Effector CD8-positive, alpha-beta T cell (primary cell): ENCODE measurements at places on chromosomes 4 and X.

DNA sequence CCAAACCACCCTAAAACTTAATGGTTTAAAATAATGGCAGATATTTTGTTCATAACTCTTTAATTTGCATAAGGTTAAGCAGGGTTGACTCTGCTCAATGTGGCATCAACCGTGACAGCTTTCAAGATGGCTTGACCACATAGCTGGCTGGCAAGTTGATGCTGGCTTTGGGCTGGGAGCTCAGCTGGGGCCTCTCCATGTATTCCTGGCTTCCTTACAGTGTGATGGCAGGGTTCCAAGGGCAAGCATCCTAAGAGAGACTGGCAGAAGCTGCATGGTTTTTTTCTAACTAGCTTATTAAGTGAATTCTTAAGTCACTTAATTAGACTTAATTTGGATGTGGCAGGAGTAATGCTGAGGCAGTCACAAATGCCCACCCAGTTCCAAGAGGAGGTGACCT is 4.5 kb downstream of the RP2 start:
- no peak for DNase-seq

DNA sequence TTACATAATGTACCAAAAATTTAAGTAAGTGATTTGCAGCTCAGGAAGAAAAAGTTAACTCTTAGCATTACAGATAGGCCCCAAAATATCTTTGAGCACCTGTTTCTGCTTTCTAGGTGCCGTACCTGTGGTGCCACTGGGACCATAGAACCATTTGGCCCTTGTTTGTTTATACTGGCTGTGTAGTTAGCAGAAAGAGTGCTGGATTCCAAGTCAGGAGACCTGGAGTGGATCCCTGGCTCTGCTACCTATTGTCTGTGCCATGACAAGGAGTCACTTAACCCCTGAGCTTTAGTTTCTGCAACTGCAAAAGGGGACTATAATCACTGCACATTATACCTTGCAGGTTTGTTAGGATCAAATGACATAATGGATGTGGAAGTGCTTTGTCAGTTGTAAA is 137.8 kb upstream of the GPR101 start:
- no peak for DNase-seq

DNA sequence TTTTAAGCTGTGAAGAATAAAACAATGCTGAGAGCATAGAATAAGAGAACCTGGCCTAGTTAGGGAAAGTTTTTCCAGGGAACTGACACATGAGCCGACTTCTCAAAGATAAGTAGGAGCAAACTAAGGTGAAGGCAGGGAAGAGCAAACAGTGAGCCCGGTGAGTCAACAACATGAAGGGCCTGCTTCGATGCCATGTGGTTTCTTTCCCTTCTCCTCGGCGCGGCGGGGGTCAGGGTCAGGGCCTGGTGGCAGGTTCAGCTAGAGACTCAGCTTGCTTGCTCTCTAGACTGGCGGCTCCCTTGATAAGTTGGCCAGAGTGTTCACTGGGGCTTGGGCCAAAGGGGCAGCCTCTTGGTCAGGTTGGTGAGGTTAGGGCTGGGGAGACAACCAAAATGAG is 81.1 kb downstream of the DLG3 start:
- no peak for DNase-seq

GRCh38 chr4:142369141-142369540 is 477.0 kb downstream of the INPP4B start:
- no peak for DNase-seq

DNA sequence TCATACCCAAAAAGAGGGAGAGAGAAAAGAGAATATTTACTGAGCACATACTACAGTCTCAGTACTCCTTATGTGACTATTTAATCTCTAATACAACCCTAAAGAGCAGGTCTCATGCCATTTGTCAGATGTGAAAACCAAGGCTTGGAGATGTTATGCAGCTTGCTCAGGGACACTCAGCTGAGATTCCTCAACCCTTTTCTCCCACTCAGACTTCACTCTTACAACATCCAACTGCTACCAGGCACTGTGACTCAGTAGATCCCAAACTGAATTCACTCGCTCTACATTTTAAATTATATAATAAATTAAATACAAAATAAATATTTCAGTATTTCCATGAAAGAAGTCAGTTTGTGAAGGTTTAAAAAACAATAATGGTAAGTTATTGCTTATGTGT is 53.7 kb downstream of the TSPAN5 start:
- no peak for DNase-seq

DNA sequence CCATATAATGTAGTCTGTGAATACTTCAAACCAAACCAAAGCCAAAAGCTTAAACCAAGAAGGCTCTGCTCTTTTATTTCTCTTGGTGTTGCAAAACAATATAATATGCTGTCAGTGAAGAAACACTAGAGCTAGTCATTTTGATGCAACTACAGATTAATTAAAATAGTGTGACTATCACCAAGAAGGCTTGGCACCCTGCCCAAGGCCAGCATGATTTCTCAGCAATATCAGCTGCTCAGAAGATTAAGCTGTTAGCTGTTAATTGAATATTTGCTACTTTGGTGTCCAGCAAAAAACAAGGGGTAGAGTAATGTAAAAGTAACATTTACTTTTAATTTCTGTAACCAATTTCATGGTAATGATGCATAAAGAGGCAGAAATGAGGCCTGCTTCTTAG is 104.9 kb upstream of the PRPS2 start:
- DNase-seq: no peak

- DNase-seq: no peak
Observed at GRCh38 chr4:86089781-86090323, 270.0 kb downstream of the MAPK10 start.

- DNase-seq: no peak
Observed at GRCh38 chrX:131677655-131678628, 134.1 kb downstream of the OR13H1 start.

- no peak for DNase-seq
Observed at GRCh38 chrX:915427-916229, 285.0 kb downstream of the SHOX start.

DNA sequence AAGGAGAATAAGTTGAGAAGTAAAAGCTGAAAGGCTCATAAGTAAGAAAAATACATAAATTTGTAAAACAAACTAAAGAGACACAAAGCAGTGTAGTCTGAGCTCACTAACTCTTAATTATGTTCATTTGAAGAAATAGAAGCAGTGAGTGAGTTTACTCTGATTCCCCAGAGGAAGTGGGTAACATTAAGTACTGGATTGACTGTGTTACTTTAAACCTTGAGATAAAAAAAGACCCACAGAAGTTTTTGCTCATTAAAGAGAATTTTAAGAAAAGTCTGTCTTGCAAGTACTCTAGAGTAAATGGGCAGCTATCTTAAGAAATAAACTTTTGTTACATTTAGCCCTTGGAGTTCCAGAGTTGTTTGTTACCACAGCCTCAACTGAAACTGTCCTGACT is 2466.9 kb downstream of the PCDH7 start:
- DNase-seq: no peak

DNA sequence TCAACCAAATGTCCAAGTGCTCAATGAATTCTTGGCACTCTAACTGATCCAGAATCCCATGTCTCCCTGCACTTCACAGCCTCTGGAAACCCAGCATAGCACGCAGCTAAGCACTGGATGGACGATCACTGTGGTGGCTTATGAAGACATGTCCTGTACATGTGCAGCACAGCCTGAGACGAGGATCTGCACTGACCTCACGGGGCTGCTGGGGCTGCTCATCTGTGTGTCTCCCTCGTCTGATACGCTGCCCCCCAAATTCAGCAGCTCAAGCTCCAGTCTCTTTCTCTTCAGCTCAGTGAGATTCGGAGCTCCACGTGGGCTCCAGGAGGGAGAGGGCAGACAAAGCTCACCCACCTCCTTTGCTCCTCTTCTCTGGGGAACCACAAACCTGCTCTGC is 126.9 kb downstream of the CPZ start:
- no peak for DNase-seq

GRCh38 chrX:118928151-118928550 is 46.3 kb upstream of the LONRF3 start:
- no peak for DNase-seq

- DNase-seq: no peak
Observed at GRCh38 chr4:89287945-89288344, 19.7 kb downstream of the GPRIN3 start.

GRCh38 chr4:3468804-3469203 is 5.7 kb downstream of the DOK7 start:
- no peak for DNase-seq

GRCh38 chrX:56727531-56727930 is 1.5 kb upstream of the NBDY start:
- DNase-seq: no peak

DNA sequence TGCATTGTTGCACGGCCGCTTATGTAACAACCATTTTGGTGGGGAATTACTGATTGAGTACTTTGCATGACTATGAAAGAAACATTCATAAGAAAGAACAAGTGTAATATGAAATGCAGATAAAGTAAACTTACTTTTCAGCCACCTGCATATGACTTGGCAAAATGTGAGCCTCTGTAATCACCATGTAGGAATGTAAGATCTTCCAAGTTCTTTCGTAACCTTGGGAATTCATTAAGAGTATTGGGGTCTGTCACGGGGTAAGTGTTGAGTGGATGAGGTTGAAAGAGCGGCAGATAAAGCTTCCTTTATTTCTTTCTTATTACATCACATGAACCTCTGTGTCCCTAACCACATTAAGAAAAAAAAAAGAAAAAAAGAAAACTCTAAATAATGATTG is 348.5 kb upstream of the NR3C2 start:
- DNase-seq: no peak

GRCh38 chr4:151862766-151863165 is 102.0 kb upstream of the GATB start:
- no peak for DNase-seq

GRCh38 chr4:4332529-4332928 is 42.5 kb downstream of the ZBTB49 start:
- no peak for DNase-seq

DNA sequence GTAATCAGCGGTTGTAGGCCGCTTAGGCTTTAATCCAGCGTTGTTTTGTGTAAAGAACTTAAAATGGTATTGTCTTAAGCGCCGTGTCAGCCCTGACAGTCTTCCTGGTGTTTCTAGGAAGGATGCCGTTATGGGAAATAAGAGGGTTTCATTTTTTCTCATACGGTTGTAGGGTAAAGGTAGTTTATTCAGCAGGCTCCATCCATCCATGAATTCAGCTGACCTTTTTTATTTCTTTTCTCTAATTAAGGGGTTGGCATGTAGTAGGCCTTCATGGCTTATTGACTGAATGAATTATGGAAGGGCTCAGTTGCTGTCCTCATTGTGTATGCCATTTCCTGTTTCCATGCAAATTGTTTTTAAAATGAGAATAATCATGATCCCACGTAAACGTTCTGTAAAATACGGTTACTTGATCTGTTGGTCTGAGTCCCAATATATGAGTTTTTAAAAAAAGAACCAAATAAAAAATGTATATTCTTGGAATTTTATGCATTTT is 693 bp downstream of the OCIAD1 start:
- no peak for DNase-seq

DNA sequence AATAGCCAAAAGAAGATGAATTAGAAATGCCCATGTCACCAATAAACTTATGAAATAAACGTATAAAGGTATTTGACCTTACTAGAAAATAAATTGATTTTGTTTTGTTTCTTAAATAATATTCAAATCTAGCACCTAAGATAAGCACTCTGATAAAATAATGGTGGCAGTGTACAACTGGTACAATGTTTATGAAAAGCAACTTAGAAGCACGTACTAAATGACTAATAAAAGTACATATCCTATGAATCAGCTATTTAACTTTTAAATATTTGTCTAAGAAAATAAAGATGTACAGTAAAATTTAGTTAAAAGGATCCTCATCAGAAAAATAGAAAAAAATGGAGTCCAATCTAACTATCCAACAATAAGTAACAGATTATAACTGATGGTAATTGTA is 6.7 kb downstream of the MANBA start:
- no peak for DNase-seq

DNA sequence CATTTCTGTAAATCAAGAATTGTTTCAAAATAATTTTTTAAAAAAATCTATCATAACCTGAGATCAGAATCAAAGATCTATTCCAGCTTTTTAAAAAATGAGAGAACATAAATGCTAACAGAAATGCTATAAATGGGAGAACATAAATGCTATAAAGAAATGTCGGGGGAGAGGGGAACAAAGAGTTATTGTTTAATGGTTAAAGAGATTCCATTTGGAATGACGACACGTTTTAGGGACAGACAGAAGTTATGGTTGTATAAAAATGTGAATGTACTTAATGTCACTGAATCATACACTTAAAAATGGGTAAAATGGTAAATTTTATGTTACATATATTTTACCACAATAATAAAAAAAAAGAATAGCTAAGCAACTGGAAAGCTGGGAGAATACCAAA is 127.1 kb downstream of the ATRX start:
- DNase-seq: no peak

DNA sequence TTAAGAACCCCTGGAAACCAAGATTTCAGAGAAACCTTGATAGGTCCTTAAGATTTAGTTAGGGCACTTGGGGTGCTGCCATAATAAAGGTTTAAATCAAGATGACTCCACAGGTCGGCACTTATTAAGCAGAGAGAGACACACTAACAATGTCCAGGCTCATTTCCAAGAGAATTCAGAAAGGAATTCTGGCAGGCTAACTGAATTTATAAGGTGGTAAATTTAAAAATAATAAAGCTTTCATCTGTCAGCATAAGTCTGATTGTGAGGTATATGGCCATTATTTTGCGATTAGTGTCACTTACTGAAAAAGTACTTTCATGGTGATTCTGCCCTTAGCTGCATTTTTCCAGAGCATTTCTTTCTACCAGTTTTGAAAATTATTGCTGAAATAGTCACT is 472.7 kb downstream of the ARAP2 start:
- DNase-seq: no peak

GRCh38 chr4:180423712-180424057 is 1819.5 kb upstream of the TENM3 start:
- DNase-seq: no peak

GRCh38 chrX:13256603-13257002 is 63.2 kb downstream of the ATXN3L start:
- DNase-seq: no peak

- DNase-seq: no peak
Observed at GRCh38 chr4:172978848-172979247, 189.8 kb upstream of the GALNT7 start.

- DNase-seq: no peak
Observed at GRCh38 chrX:68874076-68874475, 45.3 kb downstream of the EFNB1 start.

- no peak for DNase-seq
Observed at GRCh38 chrX:124679199-124679598, 332.8 kb downstream of the SH2D1A start.

GRCh38 chr4:68348577-68348976 is 1.3 kb downstream of the YTHDC1 start:
- DNase-seq: no peak

GRCh38 chr4:93645120-93645519 is 183.4 kb upstream of the ATOH1 start:
- DNase-seq: no peak

- no peak for DNase-seq
Observed at GRCh38 chr4:118981171-118981838, 92.7 kb downstream of the SYNPO2 start.

- no peak for DNase-seq
Observed at GRCh38 chrX:69060631-69061408, 104.4 kb downstream of the PJA1 start.

DNA sequence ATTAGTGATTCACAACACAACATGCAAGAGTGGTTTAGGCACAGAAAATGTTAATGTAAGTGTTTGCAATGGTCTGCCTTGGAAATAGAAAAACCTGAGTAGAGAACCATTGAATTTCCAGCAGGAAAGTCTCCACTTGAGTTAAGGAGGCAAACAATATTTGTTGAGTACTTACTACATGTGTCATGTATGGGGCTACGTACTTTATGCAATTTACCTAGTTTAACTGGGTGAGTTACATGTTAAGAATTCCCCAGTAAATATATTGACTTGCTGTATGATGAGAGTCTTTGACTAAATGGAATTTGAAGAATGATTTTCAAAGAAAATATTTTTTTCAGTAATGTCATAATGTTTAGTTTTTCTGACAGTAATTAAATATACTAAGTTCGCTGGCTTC is 7.8 kb upstream of the NPNT start:
- no peak for DNase-seq
